LHCN-M2 (cell line): ENCODE measurements at places on chromosomes 13 and 19. TPM values are rescaled to one million over a fixed set of nuclear protein-coding genes. Genes with fewer than 3 reads are reported as not detected.

BABAM1 gene
- 107 and 148 TPM in 2 replicates for total RNA-seq

APOC4 gene
- total RNA-seq = not detected in 2 replicates

HSPB6 gene
- 0.29 TPM in 1 of 2 replicates, not detected in the other for total RNA-seq

ARL11 gene
- not detected in 2 replicates for total RNA-seq

FGF21 gene
- total RNA-seq = not detected in 2 replicates

WDR18 gene
- total RNA-seq = 44.2 and 53.6 TPM in 2 replicates

CLEC17A gene
- not detected in 2 replicates for total RNA-seq

SIAH3 gene
- not detected in 2 replicates for total RNA-seq

DNA sequence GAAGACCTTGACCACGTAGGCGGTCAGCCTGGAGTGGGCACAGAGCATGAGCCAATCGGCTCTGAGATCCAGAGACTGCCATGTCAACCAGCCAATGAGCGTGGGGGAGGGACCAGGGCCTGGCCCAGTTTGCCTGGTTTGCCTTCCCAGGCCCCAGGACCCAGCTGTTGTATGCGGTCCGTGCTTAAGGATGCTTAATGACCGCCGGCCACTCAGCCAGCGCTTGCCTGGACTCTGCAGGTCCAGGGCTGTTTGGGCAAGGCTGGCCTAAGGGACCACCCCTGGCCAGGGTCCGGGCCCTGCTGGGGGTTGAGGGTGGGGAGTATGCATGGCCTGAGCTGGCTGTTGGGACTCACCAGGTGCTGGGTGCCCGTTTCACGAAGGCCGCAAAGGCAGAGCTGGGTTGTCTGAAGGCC is 23.1 kb upstream of the TNFSF14 start:
- DNase-seq = no peak

DNA sequence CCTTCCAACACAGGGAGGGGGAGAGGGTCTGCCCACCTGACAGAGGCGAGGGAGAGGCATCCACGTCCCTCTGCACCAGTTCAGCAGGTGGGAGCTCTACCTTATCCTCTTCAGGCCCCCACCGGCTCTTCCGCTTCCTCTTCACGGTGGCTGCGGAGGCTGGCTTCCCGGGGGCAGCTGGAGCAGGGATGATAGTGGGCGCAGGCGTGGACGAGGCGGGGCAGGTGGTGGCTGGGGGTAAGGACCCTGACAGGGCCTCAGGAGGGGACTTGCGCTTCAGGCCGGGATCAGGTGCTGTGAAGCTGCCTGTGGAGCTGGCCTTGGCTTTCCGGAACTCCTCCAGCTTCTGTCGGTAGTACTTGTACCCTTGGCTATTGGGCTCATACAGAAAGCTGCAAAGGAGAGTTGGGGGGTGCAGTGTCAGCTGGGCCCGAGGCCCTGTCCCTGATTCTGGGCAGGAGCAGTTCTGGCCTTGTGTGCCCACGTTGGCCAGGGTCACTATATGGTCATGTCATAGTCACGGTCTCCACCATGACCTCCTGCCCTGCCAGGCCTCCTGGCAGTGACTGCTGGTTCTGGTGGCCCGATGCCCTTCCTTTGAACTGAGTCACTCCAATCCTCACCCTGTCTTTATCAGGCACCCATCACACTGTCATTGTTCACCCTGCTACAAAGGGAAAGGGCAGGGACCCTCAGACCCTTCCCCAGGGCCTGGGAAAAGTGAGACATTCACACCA is 23.2 kb downstream of the SUGP1 start:
- DNase-seq = no peak

DNA sequence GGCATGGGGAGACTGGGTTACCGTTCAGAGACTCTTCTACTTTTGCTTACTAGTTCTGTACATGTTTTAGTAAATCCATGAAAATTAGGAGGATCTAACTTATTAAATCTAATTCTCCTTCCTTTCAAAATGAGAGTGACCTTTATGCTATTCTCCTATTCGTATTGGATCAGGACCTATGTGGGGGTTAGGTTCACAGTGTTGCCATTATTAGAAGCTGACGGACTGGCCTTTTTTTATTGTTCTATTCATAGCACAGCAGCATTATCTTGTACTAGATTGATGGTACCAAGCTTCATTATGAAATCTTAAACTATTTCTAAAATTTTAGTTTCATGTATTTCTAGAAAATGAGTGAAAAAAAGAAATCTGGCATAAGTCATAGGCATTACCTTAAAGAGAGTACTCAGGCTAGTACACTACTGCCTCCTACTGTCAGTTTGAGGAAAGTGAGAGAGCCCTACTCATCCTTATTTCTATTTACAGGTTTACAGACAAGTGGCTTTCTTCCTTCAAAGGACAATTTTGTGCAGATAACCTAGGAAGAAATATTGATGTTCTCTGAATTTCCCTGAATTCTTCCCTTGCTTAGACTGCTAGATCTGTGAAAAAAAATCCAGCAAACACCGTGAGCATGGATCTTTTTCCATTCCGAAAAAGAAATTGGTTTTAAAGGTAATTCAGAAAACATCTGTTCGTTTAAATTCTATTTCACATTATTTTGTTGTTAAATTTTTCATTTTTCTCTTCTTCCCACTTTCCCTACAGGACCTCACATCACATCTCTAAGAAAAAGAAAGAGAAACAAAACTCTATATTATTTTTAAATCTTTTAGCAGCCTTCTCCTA is 485.5 kb downstream of the DIAPH3 start:
- DNase-seq = peak; percentile 51

- DNase-seq = peak; percentile 99
Observed at GRCh38 chr19:2462635-2463421, 6.1 kb upstream of the LMNB2 start.

GRCh38 chr19:6413291-6413690 is 11.3 kb downstream of the KHSRP start:
- no peak for DNase-seq

DNA sequence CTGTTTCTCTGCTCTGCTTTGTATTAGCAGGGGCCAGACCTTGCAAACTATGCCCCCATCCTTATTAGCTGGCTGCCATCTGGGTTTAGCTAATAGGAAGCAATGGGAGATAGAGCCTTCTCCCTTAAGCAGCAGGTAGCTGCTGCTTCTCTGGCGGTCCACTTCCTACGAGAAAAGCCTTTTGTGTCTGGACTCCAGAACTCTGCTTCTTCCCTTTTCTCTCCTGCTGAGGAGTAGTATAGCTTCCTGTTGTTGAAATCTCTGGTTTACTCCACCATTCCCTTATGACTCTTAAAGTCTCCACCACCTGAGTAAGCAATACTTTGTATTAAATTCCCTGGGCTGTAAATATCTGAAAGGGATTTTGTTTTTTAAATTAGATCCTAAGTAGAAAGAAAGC is 147.1 kb downstream of the DNAJC15 start:
- DNase-seq = no peak

GRCh38 chr19:12983542-12984142 is 11.6 kb upstream of the NFIX start:
- DNase-seq = peak; percentile 70

DNA sequence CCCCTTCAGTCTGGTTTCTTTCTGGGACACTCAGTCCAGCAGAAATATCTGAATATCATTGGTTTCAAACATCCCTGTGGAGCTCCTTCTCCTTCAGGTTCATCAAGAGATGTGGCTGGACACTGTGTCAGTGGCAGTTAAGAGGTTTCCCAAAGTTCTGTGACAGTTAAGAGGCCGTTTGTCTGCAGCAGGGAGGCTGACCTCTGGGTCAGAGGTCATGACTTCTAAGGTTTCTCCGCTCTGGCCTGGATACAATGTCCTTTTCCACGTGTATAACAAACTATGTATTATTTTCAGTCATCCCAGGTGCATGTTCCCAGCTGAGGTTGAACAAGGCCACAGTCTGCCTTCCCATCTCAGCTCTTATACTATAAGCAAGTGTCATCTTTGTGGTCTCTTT is 174.9 kb downstream of the B3GLCT start:
- DNase-seq = no peak

DNA sequence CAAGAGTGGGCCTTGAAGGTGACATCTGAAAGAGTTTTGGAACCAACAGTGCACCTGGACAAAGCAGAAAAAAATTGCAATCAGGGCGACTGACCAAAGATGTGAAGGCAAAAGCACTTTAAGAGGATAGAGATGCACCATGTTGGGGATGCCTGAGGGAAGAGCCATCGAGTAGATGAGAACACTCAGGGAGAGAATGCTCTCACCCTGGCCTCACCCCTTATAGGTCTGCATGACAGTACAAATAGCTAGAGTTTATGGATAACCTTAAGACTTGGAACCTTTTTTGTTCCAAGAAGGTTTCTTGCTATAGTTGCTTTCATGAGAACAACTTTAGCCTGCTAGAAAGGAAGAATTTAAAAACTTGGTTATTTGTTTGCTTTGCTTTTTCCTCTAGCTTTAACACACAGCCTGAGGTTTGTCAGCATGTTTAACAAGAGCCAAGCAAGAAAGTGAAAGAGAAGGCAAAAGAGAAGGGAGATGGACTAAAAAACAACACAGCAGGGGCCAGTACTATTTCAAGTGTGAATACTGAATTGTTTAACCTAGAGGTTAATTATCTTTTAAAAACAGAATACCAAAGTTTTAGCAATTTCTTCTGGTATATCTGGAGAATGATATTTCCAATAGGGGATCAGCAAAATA is 418.9 kb downstream of the DIAPH3 start:
- DNase-seq = no peak

DNA sequence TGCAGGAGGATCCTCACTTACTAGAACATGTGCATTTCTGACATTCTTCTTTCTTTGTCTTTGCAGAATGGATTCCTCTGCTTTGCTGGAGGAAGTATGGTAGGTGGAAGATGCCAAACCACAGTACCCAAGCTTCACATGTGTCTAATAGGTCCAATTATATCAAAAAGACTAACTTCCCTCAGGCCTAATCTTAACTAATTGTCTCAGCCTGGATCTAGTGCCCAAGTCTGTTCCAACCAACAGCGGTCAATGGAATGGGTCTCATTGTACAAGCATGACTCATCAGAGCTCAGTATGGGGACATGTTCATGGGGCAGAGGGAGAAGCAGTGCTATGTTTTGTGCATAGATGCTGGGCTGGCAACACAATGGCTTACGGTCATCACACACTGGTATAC is 81.6 kb upstream of the CSNK1A1L start:
- DNase-seq = no peak

DNA sequence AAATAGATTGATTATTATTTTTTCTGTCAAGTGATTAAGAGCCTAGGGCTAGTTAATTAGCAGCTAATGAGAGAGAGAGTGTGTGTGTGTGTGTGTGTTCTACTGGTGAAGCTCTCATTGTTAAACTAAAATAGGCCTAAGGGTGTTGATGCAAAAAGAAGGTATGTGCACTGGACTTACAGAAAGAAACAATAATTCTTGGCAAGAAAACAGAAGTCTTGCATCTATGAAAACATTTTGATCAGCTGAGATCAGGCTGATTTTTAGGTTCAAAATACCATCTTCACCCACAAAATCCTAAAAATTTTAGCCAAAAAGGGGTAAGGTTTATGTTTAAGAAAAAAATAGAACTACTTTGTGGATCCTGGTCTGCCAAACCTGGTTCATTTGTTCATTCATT is 106.5 kb downstream of the POSTN start:
- DNase-seq = no peak

- no peak for DNase-seq
Observed at GRCh38 chr13:64709079-64709478, 2521.1 kb downstream of the PCDH9 start.

GRCh38 chr13:59979589-59979988 is 184.1 kb downstream of the DIAPH3 start:
- no peak for DNase-seq

GRCh38 chr19:947707-948539 is 22.1 kb downstream of the ARID3A start:
- no peak for DNase-seq

GRCh38 chr13:75558145-75558840 is 8.7 kb downstream of the UCHL3 start:
- no peak for DNase-seq

GRCh38 chr13:83272652-83273240 is 609.5 kb downstream of the SLITRK1 start:
- peak; percentile 24 for DNase-seq

GRCh38 chr13:50712881-50713280 is 130.6 kb downstream of the DLEU7 start:
- DNase-seq = no peak

DNA sequence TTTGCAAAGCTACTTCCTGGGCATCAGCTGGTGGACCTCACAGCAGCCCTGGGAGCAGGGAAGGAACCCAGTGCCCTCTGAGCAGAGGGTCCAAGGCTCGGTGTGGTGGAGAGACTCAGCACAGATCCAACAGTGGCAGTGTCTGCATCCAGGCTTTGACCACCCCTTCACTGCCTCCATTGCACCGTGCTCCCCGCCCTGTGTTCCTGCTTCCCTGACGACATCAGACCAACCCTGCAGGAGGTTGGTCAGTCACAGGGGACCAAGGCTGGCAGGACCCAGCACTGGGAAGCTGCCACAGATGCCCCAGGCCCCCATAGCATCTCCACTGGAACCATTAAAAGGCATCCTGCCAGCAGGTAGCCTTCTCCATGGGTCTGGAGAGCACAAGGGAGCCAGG is 7.8 kb upstream of the VSTM2B start:
- DNase-seq = no peak

GRCh38 chr19:30733826-30734550 is 361.8 kb downstream of the ZNF536 start:
- no peak for DNase-seq

GRCh38 chr13:41694545-41695301 is 237.4 kb downstream of the RGCC start:
- peak; percentile 90 for DNase-seq

GRCh38 chr13:109844396-109844795 is 58.0 kb upstream of the IRS2 start:
- peak; percentile 61 for DNase-seq

GRCh38 chr13:64057372-64058020 is 2641.8 kb upstream of the PCDH20 start:
- DNase-seq = no peak
